ENCODE measurements at places on chromosomes 2 and 18.
A peak's percentile ranks its signal among the peaks of the same experiment; 100 is the strongest.

DNA sequence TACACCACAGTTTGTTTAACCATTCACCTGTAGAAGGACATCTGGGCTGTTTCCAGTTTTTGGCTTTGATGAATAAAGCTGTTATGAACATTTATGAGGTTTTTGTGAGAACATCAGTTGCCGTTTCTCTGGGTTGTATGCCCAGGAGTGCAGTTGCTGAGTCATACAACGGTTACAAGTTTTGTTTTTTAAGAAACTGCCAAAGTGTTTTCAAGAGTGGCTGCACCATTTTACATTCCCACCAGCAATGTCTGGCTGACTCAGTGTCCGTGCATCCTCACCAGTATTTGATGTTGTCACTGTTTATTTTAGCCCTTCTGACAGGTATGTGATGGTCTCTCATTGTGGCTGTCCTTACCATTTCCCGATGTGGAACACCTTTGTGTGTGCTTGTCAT is 48.0 kb upstream of the GPR17 start:
- DNase-seq: no peak

- no peak for DNase-seq
These were observed 117.6 kb upstream of the DAPL1 start for GRCh38 chr2:158677542-158677941.

DNA sequence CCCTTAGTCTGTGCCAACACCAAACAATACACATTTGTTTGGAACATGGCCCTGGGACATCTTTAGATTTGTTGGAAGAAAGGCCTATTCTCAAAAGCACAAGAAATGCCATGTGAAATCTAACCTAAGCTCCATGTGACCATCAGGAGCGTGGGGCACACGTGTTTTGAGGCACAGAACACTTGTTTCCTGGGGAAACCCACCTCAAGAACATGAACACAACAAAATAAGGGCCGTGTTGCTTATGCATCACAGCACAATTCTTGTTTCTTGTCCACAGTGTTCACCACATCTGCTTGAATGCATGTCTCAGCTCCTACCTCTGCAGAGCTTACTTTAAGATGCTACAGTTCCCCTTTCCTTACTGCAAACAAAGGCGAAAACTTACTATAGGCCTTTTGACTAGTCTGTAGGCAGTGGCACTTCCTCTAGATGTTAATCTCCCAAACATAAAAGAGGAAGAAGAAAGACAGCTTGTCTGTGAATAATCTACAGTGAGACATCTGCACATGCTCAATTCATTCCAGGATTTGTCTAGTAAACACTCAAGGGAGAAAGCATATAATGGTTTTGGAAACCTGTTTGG is 165.0 kb downstream of the ANKRD44 start:
- DNase-seq: peak; percentile 45

- DNase-seq: no peak
These were observed 228.0 kb upstream of the SLC14A2 start for GRCh38 chr18:45387229-45387628.

DNA sequence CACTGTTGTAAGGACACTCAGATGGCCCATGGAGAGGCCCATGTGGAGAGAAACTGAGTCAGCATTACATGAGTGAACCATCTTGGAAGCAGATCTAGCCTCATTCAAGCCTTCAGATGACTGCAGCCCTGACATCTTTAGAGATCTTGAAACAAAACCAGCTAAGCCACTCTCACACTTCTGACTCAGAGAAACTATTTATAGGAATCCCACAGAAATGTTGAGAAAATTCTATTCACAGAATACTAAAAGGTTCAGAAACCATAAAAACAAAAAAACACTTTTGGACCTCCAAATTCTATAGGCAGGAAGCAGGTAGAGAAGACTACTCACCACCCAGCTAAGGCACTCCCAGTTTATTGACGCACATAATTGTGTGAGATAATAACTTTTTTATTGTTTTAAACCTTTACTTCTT is 8.7 kb downstream of the TMEM169 start:
- DNase-seq: no peak

DNA sequence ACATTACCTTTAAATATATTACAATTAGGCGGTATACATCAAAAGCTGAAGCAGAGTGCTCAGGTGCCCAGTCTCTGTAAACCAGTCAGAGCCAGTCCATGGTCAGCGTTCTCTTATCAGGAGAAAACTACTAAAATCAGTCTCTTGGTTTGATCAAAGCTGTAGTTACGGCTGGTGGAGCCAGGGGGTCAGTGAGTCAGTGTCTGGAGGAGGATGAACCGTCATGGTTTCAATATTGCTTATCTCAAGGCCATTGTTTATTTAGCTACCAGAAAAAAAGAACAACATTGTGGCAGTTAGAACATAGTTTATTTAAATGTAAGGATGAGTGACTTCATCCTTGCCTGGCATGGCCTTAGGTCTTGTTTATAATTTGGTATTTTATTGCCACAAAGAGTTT is 71.3 kb upstream of the NYAP2 start:
- DNase-seq: no peak

DNA sequence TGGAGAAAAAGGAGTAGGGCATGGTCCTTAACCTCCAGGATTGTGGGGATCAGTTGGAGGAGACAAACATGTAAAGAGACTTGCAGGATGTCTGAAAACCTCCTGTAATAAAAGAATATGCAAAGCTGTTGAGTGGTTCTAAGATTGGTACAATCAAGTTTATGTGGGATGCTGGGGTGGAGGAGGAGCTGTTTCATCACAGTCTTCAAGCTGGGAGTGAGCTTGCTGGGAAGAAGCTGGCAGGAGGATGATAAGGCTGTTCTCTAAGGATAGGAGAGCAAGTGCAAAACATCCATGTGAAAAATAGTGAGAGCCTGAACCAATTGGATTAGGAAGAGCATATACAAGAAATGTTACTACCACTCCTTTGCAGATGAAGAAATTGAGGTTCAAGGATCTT is 161.9 kb upstream of the CRIM1 start:
- DNase-seq: no peak

- DNase-seq: no peak
These were observed 1386.5 kb downstream of the RPIA start for GRCh38 chr2:90077948-90078347.

- DNase-seq: no peak
These were observed 62.8 kb downstream of the BOD1L2 start for GRCh38 chr18:57209713-57210106.

GRCh38 chr2:7838669-7839068 is 843.2 kb upstream of the ID2 start:
- no peak for DNase-seq

DNA sequence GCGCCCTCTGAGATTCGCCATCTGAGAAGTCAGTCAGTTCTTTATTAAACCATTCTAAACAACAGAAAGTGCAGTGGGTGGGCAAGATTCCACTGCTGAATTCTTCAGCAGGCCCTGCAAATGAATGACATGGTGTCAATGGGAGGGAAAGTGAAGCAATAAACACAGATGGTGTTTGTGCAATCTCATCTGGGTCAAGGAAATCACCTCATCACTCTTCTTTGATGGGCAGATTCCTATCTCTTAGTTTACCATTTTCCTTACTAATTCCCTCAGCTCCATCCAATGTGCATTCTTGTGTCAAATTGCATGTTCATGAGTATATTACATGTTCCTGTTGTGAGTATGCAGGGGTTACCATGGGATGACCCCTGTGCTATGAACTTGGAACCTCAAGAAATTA is 100.7 kb upstream of the CYP1B1 start:
- no peak for DNase-seq

DNA sequence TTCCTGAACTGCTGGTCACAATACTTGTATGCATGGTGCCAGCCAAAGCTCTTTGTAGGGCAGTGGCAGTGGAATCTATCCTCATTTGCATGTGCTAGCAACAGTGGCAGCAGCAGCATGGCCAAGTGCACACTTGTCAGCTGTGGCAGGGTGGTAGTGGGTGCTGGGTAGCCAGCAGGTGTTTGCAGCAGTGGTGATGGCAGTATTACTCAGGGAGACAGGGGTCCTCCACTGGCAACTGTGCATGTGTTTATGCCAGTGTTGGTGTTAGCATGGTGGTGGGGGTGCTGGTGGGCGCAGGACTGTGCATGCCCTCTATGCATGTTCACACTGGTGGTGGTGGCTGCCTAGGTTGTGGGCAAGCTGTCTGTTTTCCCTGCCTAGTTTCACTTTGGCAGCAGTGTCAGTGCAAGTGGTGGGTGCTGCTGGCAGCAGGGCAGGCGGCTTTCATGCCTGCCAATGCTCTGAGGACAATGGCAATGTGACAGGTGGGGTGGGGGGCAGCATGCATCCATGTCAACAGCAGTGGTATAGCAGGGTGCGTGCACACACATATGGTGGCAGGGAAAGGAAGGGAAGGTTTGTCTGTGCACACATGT is 41.2 kb downstream of the GALNT13 start:
- DNase-seq: no peak

DNA sequence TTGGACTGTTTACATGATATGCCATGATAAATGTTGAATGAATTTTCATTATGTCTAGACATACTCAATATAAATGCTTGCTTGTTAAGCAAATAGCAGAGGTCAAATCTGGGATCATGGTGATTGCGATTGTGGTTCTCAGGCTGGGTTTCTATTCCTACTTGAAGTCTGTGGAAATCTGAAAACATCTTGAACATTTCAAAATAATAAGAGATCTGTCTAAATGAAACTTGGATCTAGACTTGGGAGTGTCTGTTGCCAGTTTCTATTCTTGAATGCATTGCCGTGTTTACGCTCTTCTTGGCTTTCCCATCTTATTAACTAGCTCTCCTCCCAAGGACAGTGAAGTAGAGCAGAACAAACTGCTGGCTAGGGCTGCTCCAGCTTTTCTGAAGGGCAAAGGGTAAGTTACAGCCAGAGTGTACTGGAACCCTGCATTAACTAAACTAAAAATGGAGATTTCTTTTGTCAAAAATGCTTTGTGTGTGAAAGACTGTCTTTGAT is 127.7 kb downstream of the DTNA start:
- no peak for DNase-seq

GRCh38 chr2:242013771-242014170 is 144.2 kb downstream of the RTP5 start:
- no peak for DNase-seq

DNA sequence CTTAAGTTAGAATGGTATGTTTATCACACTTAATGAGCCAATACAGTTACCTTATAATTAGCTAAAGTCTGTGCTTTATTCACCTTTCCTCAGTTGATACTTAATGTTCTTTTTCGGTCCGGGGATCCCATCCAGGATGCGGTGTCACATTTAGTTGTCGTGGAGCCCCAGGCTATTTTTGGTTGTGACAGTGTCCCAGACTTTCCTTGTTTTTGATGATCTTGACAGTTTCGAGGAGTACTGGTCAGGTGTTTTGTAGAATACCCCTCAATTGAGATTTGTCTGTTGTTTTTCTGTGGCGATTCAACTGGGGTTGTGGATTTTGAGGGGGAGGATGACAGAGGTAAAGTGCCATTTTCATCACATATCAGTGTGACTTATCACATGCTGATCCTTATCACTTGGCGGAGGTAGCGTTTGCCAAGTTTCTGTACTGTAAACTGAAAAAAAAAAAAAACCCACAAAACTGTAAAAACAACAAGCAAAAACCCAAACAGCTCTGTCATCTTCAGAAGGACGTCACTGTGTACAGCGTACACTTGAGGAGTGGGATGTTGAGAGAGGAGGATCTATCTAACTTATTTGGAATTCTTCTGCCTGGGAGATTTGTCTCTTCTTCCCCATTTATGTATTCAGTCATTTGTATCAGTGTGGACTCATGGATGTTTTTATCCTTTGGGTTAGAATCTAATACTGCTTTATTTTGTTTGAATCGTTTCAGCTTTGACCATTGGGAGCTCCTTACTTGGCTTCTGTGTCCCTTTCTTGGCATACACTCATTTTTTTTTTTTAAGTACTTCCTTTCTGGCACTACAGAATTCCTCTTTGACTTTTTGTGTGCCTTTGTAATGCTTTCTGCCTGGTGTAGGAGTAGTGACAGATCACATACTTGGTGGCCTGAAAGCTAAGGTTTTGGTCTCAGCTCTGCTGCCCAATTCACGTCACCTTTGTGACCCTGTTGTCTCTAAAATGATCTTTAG is 68.1 kb downstream of the FMNL2 start:
- DNase-seq: no peak

GRCh38 chr2:10009811-10010781 is 33.3 kb upstream of the KLF11 start:
- no peak for DNase-seq

GRCh38 chr2:26581266-26581990 is 59.7 kb downstream of the CIB4 start:
- DNase-seq: no peak

DNA sequence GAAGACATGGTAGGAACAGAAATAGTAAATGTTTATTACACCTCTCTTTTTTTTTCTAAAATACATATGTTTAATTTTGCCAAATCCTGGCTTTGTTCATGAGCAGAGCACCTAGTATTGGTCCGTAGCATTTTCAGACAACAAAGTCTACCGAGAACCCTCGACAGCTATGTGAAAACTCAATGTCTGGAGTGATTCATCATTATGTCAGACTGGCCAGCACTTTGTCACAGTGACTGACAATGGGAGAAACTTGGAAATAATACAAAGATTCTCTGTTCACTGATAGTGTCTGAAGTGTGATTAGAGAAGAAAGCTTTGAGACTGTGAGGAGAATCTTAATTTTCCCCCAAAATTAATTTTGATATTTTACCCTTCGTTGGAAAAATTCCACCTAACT is 143.0 kb downstream of the HNMT start:
- no peak for DNase-seq

GRCh38 chr18:370751-371608 is 103.1 kb upstream of the THOC1 start:
- no peak for DNase-seq

GRCh38 chr18:13051950-13052349 is 60.8 kb downstream of the CEP192 start:
- DNase-seq: peak; percentile 33

DNA sequence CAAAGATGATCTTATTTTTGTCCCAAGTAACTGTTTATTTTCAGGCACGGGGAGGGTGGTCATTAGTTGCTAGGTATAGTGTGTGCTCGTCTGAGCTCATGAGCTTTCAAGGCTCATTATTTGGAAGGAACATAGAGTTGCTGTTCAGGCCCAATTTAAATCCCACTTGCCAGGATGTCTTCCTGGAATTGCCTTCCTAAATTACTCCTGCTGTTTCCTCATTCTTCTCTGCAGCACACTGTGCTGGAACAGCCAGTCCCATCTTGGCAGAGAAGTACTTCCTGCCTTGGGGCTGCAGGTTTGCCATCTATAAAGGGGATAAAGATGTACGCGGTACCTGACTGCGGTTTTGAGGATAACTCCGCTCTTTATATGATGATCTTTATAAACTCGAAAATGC is 37.3 kb downstream of the GREB1 start:
- DNase-seq: no peak

DNA sequence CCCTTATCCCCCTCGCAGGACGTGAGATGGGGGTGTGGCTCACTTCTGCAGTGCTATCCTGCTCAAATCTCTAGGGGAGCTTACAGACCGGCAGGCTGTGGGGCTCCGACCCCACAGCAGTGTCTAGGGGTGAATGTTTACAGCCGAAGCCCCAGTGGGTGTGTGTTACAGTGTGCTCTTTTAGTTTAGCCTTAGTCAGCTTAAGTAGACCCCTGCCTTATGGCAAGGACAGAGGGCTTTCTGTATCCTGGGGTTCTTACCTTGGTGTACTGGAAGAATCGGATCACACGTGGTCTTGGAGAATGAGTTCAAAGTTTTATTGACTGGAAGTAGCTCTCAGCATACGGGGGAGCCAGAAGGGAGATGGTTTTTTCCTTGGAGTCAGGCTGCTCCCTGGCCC is 348.2 kb upstream of the GYPC start:
- DNase-seq: no peak

- no peak for DNase-seq
These were observed 37.8 kb upstream of the DNMT3A start for GRCh38 chr2:25379535-25379934.

- DNase-seq: no peak
These were observed 72.9 kb downstream of the CIB4 start for GRCh38 chr2:26568076-26568890.

- no peak for DNase-seq
These were observed 408.3 kb downstream of the NUP35 start for GRCh38 chr2:183532514-183532913.

Data from CD4-positive, alpha-beta T cell treated with Interferon alpha-2 for 1 hour (primary cell).